ENCODE measurements at places on chromosomes 3 and 15.

DNA sequence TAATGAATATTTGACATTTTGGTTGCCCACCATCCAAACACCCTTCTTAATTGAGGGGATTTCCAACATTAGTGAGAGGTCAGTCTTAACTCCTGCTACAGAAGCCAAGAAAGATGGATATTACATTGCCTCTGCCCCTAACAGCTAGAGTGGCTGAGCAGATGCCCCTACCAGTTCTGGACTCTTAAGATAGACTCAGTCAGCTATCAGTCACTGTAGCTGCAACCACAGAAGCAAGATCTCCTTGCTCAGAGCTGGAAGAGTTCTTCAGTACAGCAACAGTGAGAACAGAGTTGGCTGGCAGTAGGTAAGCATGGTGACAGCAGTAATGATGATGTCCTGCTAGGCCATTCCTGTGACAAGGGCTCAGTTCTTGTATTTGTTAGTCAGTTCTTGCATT lies 29.4 kb upstream of the TNFSF10 start:
- no peak for DNase-seq

DNA sequence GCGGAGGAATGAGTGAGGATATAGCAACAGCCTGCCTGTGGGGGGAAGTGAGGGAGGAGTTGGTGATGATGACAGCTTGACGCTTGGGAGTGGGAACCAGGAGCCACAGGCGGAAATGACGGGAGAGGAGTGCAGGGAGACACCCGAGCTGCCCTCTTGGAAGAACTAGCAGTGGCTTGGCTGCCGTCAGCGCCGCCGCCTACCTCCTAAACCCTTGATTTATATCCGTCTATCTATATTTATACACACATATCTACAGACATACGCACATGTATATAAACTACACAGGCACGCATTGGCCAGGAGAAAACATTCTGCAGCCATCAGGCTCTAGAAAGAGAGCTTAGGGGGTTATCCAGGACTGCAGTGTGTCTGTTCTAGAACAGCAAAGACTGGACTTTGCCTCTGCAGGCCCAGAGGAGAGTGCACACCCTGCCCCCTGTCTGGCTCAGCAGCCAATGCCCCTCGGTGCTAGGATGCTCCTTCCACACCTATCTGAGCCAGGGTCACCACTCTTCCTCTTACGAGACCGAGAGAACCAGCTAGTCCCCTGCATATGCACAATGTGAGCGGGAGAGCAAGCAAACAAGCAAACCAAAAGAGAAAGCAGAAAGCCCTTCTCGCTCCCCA lies 45.3 kb upstream of the MAGEF1 start:
- DNase-seq, result peak; percentile 9

DNA sequence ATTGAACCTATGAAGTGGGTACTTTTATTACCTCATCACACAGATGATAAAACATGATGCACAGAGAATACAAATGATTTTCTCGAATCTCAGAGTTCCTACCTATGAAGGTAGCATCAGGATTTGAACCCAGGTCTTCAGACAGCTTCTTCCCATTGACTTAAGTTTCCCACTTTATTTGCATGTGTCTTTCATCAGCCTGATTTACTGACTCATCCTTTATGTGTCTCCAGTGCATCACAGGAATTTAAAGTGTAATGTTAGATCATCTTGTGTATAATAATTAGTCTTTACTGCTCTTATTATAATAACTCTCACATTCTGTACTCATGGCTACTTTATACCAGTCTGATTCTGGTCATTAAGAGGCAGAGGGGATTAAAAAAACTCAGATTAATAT lies 449.4 kb upstream of the SUCLG2 start:
- no peak for DNase-seq

DNA sequence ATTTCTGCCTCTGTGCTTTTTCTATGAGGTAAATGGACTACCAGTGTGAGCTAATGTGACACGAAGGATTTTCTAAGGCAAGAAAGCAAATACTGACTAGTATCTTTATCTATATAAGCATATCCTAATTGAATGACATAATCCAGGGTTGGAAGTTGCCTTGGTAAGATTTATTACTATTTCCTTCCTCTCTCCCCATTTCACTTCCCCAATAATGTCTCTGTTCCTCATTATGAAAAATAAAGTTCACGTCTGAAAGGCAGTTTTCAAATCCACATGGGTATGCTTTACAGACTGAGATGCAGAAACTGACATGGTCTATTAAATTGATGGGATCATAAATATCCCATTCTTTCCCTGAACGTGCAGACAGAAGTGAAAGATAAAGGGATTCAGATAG lies 86.0 kb downstream of the DTWD1 start:
- no peak for DNase-seq

DNA sequence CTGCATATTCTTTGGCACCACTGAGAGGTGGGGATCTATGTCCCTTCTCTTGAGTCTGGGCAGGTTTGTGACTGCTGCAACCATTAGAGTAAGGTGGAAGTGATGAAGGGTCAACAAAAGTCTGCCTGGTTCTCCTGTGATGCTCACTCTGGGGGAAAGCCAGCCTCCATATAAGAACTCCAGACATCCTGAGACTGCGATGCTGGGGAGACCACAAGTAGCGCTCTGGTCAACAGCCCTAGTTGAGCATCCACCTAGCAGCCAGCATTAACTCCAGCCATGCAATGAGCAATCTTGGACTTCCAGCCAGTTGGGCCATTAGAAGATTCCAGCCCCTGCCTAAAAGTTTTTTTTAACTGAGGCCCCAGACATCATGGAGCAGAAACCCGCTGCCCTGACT lies 62.8 kb downstream of the SCN11A start:
- no peak for DNase-seq

DNA sequence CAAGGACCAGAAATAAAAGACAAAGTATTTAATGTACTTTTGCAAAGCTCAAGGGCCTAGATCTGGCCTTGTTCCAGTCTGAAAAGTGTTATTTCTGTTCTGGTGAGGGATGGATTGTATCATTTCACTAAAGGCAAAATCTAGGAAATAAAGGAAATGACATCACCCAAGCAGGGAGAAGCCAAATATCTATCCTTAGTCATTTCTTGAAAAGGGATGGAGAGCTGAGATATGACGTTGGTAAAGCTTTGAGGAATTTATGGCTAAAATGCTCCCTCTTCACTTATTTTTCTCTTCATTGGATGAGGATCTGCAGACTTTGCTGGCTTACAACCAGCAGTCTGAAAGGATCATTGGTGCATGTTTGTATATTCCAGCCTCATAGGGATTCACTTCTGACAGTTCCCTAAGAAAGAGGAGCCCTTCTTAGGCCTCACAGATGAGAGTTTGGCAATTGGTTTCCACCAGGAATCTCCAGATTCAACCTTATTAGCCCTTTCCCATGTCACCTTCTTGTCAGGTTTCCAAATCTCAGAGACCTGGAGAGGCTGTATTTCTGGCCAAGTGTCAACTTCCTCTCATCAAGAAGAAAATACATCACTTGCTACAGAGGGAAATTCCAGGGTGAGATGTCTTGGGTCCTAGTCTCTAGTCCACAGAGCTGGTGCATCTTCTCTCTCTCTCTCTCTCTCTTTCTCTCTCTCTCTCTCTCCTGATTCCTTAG lies 93.7 kb upstream of the BOC start:
- no peak for DNase-seq

DNA sequence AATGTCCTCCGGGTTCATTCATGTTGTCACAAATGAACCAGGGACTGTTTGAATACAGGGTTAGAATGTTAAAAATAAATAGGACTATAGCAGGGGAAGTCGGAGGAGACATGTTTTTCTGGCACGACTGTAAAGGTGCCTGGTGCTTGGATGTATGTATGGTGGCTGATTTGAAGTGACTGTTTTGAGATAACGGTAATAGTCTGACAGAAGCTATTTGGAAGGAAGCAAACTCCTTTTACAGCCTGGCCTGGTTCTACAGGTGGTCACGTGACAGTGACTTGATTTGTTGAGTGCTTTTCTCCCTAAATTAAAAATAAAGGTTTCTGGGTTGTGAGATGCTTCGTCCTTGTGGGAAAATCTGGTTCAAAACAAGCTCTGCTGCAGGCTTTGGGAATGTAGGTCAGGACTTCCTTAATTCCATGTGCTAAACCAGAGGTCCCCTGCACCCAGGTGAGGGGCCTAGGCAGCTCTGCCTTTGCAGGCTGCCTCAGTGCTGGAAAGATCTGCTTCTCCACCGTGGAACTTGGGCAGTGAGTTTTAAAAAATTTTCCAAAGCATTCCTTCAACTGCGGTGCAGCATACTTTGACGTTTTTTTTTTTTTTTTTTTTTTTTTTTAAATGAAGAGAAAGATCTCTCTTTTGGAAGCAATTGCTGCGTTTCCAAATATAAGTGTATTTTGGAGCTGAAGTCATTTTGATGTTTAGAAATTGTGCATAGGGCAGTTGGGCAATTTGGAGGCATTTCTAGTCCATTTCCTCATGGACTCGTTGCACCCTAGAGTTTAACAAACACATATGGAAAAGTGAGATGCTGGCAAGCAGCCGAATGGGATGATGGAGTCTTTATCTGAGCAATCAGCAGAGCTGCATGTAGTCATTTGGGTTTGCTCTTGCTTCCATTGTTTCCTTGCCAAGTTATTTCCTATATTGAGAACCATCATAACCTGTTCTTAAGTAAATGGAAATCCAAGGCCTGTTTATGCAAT lies 30.9 kb downstream of the ITPR1 start:
- no peak for DNase-seq

DNA sequence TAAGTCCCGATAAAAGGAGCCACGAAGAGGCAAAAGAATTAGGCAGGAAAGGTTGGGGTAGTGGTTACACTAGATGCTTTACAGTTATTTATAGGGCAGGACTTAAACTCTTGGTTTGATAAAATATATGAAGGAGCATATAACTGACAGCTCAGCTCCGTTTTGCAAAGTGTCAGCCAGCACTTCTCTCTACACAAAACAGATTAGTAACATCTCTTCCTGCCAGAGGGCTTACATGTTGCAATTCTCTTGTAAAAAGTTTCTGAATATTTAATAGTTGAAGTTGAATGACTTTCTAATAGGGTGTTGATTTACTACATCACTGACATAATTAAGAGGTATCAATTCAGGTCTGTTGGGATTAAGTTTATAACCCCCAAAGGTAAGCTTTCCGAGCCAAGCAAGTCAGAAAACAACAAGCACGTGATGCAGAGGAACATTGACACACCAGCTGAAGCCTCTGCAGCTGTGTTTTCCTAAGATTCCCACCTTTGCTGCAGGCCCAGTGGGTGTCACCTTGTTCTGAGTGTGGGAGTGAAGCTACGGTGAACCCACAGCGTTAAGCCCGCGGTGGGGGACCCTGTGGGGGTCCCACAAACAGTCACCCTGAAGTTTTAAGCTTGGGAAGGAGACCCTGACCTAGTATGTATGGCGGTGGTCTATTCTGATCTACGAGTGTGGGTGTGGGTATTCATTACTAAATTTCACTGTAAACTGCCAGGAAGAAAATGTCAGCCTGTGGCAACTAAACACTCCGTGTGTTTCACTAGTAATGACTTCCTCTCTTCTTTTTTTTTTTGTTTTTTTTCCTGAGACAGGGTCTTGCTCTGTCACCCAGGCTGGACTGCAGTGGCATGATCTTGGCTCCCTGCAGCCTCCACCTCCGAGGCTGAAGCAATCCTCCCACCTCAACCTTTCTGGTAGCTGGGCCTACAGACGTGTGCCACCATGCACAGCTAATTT lies 22.0 kb upstream of the ATP13A3 start:
- DNase-seq, result no peak

GRCh38 chr15:87518957-87519356 lies 737.6 kb downstream of the NTRK3 start:
- no peak for DNase-seq

- no peak for DNase-seq
Measured at GRCh38 chr3:132433121-132433520, 15.8 kb downstream of the DNAJC13 start.

- no peak for DNase-seq
Measured at GRCh38 chr3:52226229-52226817, 878 bp upstream of the TLR9 start.

GRCh38 chr3:111277226-111277625 lies 205.6 kb downstream of the NECTIN3 start:
- no peak for DNase-seq

DNA sequence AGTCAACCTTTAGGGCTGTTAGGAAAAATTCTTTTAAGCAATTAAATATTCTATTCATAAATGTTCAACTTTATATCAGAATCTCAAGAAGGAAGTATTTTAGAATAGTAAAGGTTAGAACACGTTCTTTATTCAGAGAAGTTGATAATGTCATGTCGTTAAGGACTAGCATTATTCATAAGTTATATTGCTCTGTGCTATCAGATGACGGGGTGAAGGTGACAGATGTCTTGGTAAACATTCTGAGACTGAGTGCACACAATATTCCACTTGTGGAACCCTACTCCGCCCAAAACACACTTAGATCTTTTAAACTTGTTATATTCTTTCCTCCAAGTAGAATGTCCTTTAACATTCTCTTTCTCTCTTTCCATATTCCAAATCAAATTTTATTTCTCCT lies 7.9 kb downstream of the AP4E1 start:
- no peak for DNase-seq

DNA sequence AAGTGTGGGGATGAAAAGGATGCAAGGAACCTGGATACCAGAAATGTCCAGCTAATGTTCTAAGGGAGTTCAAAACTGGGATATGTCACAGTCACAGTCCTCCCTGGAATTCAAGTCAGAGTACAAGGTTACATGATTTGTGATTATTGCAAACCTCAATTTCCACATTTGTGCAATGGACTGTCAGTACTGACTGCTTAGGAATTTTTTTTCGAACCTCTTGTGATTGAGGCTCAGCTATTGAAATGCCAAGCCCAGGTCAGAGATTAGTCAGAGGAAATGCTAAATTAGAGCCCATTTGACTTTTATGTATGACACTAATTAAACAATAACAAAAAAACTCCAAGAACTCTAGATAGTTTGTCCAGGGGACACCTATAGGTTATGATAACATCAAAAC lies 210.2 kb downstream of the THSD4 start:
- no peak for DNase-seq

GRCh38 chr3:140391061-140391460 lies 286.8 kb upstream of the TRIM42 start:
- no peak for DNase-seq

- DNase-seq, result no peak
Measured at GRCh38 chr3:41518626-41519025, 319.3 kb downstream of the CTNNB1 start.

DNA sequence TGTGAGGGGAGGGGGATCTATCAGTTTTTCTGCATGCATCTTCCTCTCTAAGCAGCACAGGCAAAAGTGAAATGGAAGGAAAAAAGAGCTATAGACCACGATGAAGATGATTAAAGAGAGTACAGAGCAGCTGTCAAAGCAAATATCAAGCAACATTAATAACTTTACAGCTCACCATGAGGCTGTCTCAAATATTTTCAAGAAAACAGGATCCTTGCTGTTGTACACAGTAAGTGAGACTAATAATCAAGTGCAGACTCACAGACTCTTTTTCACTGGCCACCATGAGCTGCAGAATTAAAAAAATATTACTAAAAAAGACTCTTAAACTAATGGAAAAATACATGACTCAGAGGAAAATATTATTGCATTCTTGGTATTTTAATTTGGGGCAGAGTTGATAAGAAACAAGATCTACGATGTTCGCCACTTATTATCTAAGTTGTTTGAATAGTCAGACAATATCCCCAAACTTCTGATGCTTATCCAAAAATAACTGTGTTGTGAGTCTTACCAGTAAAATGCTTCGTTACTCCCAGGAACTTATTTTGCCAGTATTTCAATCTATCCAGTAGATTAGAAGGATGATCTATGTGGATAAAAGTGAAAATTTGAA lies 817.5 kb upstream of the ALCAM start:
- no peak for DNase-seq

GRCh38 chr3:65178703-65179102 lies 490.9 kb upstream of the ADAMTS9 start:
- no peak for DNase-seq

GRCh38 chr3:23921052-23921511 lies 4.2 kb downstream of the RPL15 start:
- DNase-seq, result no peak

GRCh38 chr15:70609889-70610288 lies 153.5 kb downstream of the UACA start:
- DNase-seq, result no peak
